Activated T-helper 9 cell treated with anti-CD3 and anti-CD28 coated beads, Interleukin-2, amount 50 U/mL, for 16 hours (primary cell): ENCODE measurements at places on chromosomes 5 and 9.

DNA sequence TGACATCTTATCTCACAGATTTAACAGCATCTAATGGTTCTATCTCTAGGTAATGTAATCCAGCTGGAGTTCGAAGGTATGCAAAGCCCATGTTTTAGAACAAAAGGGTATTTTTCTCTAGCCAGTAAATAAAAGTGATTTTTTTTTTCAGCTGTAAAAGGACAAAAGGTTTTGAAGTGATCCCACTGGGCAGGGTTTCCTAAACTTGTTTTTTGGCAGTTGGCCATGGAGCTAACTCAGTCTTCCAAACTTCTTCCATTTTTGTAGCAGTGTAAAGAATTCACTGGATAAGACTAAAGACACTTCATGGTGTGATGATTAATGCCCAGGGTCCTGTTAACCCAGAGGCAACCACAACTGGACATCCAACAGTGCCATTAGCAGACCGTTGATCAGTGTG is 63.8 kb downstream of the TMEM252 start:
- DNase-seq = no peak

- DNase-seq = peak; percentile 28
These were observed 9.9 kb downstream of the ZBED3 start for GRCh38 chr5:77076961-77077828.

GRCh38 chr5:90637731-90638130 is 79.1 kb downstream of the ADGRV1 start:
- DNase-seq = no peak

- no peak for DNase-seq
These were observed 57.1 kb upstream of the PTGER4 start for GRCh38 chr5:40622463-40623252.

GRCh38 chr9:106773750-106774149 is 89.2 kb upstream of the ZNF462 start:
- DNase-seq = no peak

DNA sequence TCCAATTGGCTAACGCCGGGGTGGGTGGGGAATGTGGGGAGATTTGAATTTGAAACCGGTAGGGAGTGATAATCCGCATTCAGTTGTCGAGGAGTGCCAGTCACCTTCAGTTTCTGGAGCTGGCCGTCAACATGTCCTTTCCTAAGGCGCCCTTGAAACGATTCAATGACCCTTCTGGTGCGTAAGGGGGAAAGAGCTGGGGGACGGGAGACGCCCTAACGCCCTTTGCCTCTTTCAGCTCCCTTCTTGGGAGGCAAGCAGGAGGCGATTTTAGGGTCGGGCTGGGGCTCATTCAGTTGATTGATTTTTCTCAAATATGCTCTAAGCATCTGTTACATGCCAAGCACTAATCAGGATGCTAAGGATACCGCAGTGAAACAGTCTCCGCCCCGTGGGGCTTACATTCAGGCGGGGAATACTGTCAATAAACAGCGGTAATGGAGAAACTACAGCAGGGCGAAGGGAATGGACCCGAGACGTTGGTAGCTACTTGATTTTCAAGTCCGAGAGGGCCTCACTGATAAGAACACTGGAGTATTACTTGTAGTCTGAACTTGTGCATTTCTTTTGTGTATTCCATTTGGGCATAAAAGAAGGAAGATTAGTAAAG is at the start of gene HMMR:
Gene HMMR (plus strand): TSS at position 71 of the 610 bp plus-strand sequence. CDS start 61 bp downstream, at position 132.
- no peak for DNase-seq

DNA sequence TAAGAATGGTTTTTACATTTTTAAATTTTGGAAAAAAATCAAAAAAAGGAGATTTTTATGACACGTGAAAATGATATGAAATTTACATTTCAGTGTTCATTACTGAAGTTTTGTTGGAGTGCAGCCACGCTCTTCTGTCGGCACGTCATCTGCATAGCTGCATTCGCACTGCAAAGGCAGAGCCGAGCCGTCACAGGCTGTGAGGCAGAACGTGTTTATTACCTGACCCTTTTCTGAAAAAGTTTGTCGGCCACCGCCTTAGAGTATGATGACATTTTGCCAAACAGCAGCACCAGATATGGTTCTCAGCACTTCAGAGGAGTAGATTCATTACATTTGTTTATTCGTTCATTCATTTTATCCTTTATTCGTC is 24.1 kb downstream of the HRH2 start:
- no peak for DNase-seq

DNA sequence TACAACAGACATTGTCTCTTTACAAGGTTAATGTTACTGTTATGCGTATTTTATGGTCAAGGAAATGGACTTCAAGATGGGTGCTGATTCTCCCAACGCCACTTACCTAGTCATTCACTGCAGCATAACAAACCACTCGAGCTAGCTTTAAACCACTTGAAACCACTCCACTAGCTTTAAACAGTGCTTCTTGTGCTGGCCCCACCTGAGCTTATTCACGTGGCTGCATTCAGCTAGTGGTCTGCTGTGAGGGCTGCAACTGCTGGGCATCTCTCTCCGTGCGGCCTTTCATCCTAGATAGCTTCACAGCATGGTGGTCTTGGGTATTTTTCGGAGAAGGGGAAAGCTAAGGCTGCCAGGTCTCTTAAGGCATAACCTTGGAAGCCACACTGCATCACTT is 3.5 kb upstream of the HRH2 start:
- no peak for DNase-seq

- no peak for DNase-seq
These were observed 202.4 kb downstream of the MAPKAP1 start for GRCh38 chr9:125504616-125505015.

GRCh38 chr5:134063188-134063820 is 51.2 kb upstream of the TCF7 start:
- DNase-seq = no peak

DNA sequence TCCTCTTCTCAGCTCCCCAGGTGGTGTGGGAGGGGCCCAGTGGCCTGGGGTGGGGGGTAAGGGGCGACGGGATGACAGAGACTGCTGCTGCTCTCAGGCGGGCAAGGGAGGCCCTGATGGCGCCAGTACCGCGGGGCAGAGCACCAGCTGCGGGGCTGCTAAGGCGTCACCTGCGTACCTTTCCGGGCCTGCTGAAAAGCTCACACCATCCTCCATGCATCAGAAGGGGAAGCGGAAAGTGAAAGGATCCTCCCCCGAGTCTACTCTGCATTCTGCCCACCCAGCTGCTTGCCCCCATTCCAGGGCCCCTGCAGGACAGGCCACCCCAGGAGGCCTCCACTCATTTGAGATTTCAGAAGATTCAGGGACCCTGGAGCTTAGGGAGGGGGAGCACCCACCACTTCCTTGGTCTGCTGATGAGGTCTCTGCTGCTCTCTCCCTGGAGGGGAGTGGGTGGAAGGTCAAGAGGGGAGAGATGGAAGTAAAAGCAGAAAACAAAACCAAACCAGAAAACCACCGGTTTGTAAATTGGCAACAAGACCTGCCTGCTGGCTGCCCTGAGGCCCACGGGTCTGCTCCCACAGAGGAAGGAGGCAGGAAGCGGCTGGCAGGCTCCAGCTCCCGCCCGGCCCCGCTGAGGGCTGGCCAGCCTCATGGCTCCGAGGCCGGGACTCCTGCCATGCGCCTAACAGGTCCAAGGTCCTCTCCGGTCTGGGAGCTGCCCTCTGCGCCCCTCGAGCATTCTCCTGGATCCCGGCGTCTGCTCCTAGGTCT is 33.6 kb downstream of the PRRT1B start:
- no peak for DNase-seq

- DNase-seq = no peak
These were observed 1791.8 kb upstream of the WWC1 start for GRCh38 chr5:166499447-166500240.

DNA sequence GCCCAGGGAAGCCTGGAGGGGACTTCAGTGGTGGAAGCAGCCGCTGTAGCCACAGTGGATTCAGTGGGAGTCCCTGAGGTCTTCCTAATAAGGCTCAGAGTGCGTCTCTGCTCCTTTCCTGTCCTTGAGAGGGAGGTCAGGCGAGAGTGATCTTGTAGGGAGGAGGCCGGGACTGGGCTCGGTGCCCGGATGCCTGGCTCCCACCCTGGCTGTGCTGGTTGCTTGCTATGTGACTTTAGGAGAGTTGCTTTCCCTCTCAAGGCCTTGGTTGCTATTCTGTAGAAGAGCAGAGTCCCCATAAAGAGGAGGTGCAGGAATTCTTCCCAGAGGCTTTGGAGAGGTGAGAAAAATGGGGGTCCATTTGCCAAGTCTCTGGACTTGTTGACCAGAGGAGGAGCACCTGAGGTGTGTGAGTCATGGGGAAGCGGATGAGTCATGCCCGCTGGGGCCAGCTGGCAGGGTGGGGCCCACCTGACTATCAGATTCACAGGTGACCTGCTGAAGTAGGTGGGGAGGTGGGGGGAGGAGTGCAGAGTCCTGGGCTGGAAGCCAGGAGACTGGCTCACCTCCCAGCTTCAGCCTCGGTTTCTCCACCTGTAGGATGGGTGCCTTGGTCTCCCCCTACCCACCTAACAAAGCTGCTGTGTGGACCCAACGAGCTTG is 13.8 kb downstream of the GSN start:
- DNase-seq = no peak

DNA sequence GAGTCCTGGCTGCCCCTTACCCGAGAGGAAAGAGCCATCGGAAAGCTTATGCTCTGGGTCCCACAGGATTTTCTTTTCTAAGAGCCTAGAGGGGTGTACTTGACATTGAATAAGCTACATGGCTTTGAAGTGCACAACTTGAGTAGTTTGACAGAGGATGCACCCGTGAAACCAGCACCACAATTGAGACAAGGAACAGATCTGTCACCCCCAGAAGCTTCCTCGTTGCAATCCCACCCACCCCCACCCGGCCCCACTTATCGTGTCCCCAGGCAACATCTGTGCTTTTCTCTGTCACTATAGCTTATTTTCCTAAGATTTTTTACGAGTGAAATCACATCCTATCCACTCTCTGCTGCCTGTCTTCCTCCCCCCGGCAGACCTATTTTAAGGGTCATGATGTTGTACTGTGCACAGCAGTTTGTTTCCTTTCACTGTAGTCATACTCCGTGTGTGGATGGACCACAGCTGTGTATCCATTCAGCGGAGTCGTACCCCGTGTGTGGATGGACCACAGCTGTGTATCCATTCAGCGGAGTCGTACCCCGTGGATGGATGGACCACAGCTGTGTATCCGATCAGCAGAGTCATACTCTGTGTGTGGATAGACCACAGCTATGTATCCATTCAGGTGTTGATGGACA is 8.8 kb upstream of the FCN2 start:
- no peak for DNase-seq

DNA sequence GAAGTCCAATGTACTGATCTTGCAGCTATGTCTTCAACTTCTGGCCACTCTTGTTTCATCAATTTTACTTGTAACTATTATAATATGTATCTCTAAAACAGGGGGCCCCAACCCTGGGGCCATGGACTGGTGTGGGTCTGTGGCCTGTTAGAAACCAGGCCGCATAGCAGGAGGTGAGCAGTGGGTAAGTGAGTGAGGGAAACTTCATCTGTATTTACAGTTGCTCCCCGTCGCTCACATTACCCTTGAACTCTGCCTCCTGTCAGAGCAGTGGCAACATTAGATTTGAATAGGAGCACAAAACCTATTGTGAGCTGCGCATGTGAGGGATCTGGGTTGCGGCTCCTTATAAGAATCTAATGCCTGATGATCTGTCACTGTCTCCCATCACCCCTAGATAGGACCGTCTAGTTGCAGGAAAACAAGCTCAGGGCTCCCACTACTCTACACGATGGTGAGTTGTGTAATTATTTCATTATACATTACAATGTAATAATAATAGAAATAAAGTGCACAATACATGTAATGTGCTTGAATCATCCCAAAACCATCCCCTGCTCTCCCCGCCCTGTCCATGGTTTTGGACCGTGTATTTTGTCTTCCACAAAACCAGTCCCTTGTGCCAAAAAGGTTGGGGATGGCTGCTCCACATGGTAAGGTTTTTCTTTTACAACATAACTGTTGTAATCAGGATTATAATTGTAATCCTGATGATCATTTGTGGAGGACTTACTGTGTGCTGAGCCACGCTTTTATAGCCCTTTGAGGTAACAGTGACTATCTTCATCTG is 26.9 kb upstream of the SH3PXD2B start:
- no peak for DNase-seq

GRCh38 chr5:78243639-78244038 is 50.9 kb downstream of the AP3B1 start:
- no peak for DNase-seq

DNA sequence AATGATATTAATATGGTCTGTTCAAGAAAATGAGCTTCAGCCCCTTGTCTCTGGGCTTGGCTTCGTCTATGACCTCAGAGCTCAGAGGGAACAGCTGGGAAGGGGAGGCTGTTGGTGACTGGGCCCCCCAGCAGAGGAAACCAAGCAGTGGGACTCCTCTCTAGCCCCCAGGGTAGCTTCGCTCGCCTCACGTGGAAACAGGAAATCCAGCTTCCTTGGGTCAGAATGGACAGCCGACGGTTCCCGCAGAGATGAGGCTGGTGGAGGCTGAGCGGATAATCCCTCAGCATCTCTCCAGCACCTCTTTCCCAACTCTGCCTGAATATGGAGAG is 37.2 kb upstream of the ICE1 start:
- no peak for DNase-seq

DNA sequence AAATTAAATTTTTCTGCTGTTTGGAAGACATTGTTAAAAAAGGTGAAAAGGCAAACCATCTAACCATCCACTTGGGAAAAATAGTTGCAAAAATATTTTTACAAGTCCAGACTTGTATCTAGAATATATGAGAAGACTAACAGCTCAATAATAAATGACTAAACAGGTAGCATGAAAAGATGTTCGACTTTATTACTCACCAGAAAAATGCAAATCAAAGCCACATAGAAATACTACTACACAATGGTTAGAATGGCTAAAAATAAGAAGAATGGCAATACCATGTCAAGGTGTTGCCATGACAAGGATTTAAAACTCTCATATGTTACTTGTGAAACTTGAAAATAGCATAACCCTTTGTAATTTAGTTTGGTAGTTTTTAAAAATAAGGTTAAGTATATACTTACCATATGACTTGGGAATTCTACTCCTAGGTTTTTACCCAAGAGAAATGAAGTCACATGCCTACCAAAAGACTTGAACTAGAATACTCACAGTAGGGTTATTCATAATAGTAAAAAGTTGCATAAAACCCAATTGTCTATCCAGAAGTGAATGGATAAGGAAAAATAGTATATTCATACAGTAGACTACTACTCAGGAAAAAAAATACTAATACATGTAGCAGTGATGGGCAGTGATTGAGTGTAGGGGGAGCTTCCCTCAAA is 93.8 kb downstream of the VPS13A start:
- DNase-seq = no peak

GRCh38 chr5:1827886-1828397 is 26.7 kb downstream of the NDUFS6 start:
- no peak for DNase-seq

DNA sequence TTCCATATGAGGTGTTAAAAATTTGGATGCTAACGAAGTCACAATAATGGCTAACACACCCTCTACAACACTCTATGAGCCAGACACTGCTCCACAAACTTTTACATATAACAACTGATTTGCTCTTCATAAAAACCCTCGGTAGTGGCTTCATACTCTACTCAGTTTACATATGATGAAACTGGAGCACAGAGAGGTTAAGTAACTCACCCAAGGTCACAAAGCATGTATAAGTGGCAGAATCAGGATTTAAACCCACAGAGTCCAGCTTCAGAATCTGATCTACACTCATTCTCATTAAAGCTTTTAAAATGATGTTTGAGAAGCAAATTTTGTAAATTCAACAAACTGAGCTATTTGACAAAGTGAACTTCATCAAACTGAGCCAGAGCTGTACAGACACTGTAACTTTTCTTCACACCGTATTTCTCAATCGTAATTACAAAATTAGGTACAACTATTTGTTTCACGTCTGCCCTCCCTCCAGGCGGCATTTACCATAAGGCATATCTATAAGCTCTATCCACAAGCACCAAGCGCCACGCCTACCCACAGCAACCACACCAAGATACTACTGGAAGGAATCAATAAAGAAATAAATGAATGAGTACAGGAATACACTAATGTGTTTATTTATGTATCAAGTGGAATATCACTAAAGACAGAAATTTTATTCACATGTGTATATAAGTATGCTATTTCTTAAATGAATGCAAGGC is 24.3 kb downstream of the TTC39B start:
- no peak for DNase-seq
